ENCODE measurements at places on chromosomes 1 and 21.

DNA sequence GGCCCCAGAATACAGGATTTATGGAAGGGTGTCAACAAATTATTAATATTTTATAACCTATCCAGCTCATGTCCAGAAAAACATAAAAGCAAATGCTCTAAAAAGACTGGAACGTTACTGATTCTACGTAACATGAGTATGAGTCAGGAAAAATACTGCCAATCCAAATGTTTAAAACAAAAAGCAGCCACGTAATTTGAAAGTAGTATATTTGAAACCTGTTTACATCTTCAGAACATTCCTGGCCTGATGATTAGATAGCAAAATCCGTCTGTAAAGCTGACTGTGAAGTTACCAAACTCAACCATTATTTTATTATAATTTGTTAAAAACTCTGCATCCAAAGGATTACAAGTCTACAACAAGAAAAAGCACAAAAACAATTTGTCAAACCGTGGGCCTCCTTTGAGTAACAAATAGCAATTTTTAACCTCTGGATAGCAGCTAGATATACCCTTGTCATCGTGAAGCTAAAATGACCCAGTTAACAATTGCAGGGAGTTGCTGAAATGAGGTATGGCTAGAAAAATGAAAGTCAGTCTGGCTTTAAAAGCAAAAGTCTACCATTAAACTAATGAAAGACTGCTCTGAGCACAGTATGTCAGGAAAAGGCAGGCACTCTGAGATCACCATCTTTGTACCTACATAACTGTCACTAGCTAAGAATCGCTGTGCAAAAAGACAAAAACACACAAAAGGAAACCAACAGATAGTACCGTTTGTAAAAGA lies 1.2 kb downstream of the UBR4 start:
- DNase-seq, result peak; percentile 57

DNA sequence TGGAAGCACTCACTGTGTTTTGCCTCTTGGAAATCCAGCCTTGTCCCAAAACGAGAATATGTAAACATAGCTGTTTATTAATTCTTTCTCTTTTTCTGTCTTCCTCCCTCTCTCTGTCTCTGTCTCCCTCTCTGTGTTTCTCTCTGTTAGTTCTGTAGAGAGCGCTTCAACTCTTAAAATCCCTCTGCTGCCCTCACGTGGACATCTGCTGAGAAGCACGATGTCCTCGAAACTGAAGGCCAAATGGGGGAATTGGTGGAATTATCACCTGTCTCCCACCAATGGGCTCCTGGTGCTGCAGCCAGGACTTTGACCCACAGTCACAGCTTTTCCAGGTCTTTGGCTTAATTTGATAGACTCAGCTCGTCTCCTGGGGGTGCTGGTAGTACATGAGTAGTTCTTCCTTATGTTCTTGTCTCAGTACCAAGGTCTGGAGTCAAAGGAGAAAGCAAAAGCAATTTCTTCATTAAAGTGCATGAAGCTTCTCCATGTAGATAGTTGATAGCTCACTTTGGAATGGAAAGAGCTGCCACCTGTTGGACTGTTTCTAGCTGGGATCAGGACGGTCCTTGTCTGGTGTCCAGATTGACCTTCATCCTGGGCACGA lies 5.5 kb upstream of the GBP6 start:
- DNase-seq, result peak; percentile 57

- DNase-seq, result no peak
Measured at GRCh38 chr1:168190403-168190802, 11.6 kb downstream of the TIPRL start.

DNA sequence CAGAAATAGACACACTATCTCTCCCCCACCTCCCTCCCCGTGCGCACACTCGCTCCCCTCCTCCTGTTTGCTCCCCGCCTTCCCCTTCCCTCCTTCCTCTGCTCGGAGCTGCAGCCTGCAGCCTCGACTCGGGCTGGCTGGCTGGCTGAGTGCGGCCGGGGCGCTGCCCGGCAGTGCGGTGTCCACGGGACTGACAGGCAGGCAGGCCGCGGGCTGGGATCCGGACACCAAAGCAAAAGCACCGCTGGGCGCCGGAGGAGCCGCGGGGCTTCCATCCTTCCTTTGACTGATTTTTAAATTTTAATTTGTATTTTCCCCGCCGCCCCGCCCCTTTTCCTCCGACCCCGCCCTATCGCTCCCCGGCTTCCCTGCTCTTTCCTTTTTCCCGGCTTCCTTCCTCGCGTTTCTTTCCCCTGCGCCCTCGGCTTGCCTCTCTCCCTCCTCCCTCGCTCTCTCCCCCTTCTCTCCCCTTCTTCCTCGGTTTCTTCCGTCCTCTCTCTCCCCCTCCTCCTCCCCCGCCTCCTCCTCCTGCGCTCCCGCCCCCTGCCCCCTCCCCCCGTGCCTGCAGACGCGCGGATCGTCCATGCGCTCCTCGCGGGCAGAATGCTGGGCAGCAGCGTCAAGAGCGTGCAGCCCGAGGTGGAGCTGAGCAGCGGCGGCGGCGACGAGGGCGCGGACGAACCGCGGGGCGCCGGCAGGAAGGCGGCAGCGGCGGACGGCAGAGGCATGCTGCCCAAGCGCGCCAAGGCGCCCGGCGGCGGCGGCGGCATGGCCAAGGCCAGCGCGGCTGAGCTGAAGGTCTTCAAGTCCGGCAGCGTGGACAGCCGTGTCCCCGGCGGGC lies 109.4 kb downstream of the NAV1 start:
- peak; percentile 82 for DNase-seq

GRCh38 chr1:98086796-98087441 lies 166.1 kb upstream of the DPYD start:
- peak; percentile 81 for DNase-seq

DNA sequence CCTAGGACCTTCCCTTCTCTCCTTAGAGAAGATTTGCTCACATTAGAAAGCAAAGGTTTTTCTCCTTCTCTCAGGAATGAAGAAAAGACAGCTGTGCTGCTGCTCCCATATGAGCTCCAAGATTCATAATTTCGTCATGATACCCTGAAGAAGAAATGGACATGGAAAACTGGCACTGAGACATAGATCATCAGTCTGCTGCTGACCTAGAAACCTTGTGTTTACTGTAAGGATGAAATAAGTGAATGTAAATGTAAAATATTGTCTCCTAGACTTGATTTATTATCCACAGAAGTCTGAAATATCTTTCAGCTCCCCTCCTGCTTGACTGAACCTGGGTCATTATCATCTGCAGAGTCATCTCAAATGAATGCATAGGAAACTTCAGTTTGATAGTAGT lies 77.9 kb downstream of the ZC3H11B start:
- no peak for DNase-seq

GRCh38 chr1:201137024-201137392 lies 10.0 kb upstream of the ASCL5 start:
- no peak for DNase-seq

- DNase-seq, result no peak
Measured at GRCh38 chr21:33096426-33096825, 26.5 kb downstream of the OLIG1 start.

DNA sequence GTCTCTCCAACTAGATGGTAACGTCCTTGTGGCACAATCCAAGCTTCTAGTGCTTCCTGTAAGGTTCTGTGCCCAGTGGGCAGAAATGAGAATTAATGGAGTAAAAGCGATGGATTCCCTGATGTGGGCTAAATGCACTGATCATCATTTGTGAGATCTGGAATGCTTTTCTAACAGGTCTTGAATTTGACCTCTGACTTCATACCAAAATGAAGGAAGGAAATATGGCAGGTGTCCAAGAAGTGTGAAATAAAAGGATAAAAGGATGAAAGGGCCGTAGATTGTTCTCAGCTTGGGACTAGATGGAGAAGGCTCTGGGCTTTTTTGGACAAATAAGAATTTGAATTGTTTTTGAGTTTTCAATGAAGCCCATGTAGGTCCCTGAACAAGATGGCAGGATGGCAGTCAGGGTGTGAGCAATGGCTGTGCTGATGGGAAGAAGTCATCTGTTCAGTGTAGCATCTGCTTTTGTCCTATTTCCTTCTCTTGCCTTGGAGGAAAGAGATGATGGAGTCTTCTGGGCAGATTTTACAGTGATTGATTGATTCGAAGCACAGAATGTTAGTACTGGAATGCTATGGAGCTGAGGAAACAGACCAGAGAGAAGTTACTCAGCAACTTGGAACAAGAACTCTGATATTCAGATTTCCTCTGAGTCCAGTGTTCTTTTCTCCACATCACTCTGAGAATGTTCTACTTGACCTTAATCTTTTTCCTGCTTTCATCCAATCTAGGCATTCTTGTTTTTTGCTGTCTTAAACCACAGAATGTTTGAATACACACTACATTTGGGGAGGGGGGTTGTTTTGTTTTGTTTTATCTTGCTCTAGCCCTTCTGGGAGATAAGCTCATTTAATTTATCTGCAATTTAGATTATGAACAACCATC lies 286.0 kb downstream of the HLX start:
- DNase-seq, result no peak

DNA sequence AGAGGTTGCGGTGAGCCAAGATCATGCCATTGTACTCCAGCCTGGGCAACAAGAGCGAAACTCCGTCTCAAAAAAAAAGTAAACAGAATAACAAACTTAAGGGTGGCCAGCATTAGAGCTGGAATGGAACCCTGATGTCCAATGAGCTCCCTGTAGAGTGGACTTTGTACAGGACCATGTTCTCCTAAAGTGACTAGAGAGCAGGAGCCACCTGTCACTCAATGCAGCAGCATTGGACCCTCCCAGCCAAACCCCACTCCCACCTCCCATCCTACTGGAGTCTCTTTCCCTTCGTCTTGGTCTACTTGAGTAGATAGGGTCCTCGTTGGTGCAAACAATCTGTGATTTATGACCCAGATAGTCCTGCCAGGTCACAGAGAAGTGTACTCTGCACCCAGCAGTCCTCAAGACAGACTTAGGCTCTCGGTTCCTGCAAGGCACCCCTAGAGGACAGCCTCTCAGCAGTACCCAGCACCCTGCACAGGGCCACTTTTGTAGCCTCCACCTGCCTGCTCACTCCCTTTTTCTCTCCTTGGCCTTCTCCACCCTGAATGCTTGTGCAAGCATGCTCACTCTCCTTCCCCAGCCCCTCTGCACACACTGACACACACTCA lies 69.2 kb upstream of the ZNF281 start:
- DNase-seq, result no peak

DNA sequence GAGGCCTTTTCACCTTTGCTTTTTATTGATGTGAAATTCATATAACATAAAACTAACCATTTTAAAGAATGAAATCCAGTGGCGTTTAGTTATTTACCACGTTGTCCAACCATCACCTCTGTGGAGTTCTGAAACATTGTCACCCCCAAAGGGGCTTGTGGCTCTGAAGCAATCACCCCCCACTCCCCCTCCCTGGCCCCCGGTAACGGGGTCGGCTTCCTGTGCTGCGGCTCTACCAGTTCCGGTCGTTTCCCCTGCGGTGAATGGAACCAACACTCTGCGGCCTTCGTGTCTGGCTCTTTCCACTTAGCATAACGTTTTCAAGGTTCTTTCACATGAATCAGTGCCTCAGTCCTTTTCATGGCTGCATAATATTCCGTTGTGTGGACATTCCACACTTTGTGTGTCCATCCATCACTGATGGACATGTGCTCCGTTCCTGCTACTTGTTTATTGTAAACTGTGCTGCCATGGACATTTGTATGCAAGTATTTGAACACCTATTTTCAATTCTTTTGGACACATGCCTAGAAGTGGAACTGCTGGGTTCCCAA lies 1.8 kb upstream of the ISG15 start:
- no peak for DNase-seq

DNA sequence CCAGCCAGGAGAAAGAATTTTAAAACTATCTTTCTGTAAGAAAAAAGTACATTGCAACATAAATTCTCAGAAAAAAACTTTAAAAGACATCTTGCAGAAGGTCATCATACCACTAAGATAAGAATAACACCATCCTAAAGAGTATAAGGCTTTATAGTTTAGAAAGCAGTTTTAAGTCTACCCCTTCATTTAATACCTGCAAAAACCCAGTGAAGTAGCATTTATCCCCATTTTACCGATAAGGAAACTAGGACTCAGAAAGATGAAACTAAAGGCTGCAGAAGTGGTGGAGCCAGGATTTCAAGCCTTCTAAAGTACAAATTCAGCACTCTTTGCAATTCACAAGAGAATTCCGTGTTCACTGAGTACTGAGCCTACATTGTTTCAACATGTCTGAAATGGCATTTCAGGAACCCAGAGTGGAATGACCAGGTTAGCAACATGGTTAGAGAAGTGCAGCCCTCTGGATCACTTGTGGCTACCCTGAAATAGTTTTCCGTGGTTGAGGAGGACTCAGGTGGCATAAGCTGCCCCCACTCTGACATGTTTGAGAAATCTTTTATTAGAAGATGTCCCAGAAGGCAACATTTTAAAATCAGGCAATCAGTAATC lies 6.7 kb downstream of the MYCL start:
- no peak for DNase-seq

GRCh38 chr21:31752352-31752751 lies 20.4 kb upstream of the SCAF4 start:
- DNase-seq, result peak; percentile 24

DNA sequence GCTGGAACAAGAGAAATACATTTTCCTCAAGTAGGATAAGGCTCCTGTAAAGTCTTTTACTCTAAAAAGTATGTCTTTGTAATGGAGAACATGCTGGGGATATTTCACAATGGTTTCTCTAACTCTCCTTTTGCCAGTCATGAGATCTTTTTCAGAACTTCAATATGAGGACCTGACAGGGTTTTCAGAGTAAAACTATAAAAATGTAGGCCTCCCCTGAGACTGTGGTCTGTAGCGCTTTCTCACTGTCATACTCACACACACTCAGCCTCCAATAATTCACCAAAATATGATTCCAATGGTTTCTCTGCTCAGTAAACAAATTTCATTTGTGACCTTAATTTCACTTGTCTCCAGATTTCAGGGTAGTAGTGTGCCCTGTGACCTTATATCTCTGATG lies 440.1 kb upstream of the PTBP2 start:
- peak; percentile 28 for DNase-seq

DNA sequence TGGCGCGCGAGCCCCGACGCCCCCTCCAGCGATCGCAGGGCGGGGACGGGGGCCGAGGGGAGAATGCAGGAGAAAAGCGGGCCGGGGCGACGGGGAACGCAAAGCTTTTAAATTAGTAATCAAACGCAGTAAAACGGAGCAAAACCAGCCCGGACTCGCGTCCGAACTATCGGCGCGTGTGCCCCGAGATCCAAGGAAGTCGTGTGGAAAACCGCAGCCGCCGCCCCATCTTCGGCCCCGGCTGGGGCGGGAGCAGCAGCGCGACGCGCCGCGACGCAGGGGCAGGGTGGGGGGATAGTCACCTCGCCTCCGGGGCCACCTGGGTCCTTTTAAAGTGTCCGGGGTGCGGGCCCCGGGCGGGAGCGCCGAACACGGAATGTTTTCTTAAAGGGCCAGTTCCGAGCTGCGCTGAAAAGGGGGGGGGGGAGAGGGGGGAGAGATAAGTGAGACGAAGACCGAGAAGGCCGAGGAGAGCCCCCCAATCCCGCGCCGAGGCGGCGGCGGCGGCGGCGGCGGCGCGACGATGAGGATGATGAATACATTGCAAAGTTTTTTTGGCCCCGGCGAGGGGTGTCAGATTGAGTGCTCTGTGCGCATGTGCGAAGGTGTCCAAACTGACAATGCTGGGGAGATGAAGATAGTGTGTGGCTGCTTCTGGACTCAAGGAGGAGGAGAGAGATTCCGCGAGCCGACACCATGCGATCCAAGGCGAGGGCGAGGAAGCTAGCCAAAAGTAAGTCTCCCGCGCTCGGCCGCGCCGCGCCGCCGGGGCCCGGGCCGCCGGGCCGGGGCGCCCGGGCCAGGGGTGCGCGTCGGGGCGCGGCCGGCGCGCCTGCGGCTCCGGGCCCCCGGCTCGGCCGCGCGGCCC lies at the start of gene PRDM16:
Gene PRDM16, plus strand, starts transcription at position 640 of the 868 bp plus-strand sequence. Its CDS starts 57 bp downstream, at position 697.
- DNase-seq, result peak; percentile 24

GRCh38 chr1:101344745-101345144 lies 107.9 kb downstream of the S1PR1 start:
- no peak for DNase-seq

GRCh38 chr1:229860926-229861325 lies 206.1 kb upstream of the GALNT2 start:
- no peak for DNase-seq

- peak; percentile 29 for DNase-seq
Measured at GRCh38 chr21:27346041-27346448, 379.2 kb upstream of the ADAMTS5 start.

Measured in fibroblast of gingiva (primary cell).